CD4-positive, alpha-beta T cell treated with Interleukin-12 subunit alpha and Interleukin-12 subunit beta, for 1 hour (primary cell): ENCODE measurements at places on chromosomes 3 and 15.

GRCh38 chr15:58740436-58740835 is 9.1 kb downstream of the ADAM10 start:
- no peak for DNase-seq

- DNase-seq, result no peak
Observed at GRCh38 chr3:165403666-165404065, 207.5 kb upstream of the SLITRK3 start.

DNA sequence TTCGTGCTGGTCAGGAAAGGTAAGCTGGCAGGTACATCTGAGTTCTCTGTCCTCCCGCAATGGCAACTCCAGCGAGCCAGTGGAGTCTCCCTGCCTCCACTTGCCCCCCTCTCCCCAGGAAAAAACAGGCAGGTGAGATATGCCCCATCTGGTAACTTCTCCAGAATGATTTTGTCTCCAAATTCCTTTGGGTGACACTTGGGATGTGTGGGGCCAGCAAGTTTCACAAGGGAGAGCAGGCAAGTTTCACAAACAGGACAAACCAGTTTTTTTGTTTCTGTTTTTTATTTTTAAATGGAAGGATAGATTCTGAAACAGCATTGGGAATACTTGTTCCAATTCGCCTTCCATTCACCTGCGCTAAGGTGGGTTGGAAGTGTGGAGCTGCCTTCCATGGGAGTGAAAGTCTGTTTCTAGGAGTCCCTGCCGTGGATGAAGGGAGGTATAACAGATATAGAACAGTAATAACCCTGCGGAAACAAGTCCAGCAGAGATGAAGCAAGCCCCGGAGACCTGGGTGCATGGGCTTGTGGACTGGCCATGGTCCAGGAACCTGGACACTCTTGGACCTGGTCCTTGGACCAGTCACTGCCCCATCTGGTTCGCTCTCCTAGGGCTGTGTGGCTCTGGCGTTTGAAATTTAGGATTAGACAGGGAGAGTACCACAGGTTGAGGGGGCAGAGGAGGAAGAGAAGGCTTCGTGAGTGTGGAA is 22.9 kb upstream of the KIF23 start:
- DNase-seq, result no peak

DNA sequence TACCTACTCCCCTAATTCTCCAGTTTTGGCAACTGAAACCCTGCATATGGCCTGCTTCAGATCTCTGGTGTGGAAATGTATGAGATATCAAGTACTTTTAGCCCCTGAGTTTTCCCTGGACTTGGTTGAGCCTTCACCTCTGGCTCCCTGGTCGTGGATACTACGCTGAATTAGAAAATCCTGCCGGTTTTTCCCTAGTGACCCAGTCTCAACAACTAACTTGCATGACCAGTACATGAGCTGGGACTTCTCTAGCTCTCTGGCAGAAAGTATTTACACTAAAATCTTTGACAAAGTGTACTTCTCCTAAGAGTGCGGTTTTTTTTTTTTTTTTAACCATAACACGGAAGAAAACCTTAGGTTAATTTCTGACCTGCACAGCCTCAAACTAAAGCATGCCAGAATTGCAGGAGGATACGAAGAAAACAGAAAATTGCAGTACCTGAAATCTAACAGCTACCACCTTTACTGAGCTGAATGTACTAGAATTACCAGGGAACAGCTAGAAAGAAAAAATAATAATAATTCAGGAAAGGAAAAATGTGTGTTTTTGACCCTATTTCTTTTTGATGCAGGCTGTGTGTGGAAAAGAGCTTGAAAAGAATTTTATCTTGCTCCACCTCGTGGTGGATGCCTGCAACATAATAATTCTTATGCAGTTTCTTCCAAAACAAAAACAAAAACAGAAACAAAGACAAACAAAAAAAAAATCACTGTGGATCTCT is 165.6 kb downstream of the GMNC start:
- DNase-seq, result no peak

DNA sequence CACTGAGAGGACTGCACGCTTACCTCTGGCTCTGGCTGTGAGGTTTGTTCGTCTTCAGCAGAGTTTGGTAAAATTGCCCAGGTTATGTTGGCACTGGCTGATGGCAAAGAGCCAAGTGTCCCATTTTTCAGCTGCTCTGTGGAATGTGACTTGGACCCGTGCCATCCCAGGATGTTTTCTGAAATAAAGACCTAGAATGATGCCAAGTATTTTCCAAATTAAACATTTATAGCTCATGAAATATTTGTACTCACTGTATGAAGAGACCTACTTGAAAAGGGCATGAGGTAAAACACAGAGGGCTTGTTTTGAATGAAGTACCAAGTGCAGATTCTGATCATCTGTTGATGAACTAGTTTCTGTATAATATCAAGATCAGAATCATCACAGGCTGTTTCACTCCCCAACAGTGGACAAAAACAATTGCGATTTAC is 200.5 kb downstream of the STT3B start:
- no peak for DNase-seq

DNA sequence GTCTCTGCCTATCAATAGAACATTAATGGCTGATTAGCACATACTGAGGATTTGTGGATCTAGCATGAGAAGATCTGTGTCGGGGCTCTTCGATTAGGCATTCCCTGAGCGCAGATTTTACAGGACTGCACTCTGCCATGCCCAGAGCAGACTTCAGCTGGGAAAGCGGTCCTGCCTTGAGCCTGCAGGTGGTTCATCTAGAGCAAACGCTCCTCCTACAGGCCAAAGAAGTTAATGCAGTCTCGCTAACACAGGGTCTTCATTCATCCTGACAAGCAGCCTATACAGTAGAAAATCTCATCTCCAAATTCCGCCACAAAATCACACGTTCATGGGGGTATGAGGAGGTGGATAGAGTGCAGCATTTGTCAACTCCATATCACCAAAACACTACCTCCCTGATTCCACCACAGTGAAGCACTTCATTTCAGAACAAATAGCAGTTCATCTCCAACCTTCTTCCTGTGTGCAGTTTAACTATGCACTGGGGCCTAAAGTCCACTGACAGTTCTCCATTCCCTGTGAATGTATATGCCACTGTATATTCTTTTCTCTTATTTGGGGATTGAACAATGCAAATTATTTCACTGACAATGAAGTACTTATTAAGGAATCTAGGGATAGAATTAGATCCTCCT is 405.8 kb downstream of the IGSF11 start:
- DNase-seq, result peak; percentile 2

GRCh38 chr3:4643904-4644547 is 150.9 kb downstream of the ITPR1 start:
- no peak for DNase-seq

- DNase-seq, result no peak
Observed at GRCh38 chr3:54312156-54312899, 190.0 kb downstream of the CACNA2D3 start.

GRCh38 chr3:124315215-124316033 is 323.5 kb upstream of the ROPN1 start:
- DNase-seq, result no peak

- DNase-seq, result no peak
Observed at GRCh38 chr3:107133891-107134290, 243.3 kb upstream of the CCDC54 start.

GRCh38 chr3:69232482-69232881 is 110.1 kb upstream of the LMOD3 start:
- no peak for DNase-seq

DNA sequence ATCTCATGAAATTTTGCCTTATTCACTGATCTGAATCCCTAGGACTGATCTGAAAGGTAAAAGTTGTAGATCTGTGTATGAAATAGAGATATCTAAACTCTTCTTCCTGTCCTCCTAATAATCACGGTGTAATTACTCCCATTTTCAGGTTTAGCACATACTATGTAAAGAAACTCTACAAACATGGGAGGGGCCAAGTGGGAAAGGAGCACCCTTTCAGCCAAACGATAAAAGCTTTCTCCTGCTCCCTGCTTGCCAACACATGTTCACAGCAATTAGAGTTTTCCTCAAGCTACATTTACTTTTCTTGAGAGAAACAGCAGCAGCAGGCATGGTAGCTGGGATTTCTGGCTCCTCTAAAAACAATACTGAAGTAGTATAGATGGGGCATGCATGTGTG is 71.6 kb downstream of the CHAC1 start:
- no peak for DNase-seq

DNA sequence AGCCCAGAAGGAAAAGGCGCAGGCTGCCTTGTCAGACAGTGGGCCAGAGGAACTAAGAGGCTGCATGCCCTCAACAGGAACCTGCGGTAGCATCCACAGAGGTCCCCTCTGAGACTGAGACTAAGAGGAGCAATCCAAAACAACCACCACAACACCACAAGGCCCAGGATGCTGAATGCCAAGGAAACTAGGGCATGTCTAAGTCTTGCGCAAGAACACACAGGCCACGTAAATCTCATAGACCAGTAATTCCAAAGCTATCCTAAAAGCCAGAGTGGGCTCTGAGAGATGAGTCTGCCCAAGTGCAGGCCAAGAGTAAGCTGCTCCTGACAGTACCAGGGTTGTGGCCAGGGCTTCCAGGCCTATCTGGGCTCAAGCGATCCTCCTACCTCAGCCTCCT is 12.9 kb downstream of the MON1A start:
- DNase-seq, result no peak

- DNase-seq, result no peak
Observed at GRCh38 chr3:9308298-9308990, 54.4 kb upstream of the THUMPD3 start.

DNA sequence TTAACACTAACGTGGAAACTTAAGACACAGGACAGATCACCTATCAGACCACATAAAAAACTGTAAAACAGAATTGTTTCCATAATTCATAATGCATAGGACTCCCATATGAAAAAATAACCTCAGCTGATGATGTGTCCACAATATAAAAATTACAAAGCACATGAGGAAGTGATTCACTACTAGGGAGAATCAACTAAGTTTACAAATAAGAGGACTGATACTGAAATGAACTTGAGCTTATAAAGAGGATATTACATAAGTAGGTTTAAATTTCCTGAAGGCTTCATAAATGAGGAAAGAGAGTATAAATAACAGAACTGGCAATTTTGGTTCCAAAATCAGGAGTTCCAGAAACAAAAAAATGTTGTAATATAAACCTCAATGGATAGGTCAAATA is 111.9 kb downstream of the SAMMSON start:
- DNase-seq, result no peak

DNA sequence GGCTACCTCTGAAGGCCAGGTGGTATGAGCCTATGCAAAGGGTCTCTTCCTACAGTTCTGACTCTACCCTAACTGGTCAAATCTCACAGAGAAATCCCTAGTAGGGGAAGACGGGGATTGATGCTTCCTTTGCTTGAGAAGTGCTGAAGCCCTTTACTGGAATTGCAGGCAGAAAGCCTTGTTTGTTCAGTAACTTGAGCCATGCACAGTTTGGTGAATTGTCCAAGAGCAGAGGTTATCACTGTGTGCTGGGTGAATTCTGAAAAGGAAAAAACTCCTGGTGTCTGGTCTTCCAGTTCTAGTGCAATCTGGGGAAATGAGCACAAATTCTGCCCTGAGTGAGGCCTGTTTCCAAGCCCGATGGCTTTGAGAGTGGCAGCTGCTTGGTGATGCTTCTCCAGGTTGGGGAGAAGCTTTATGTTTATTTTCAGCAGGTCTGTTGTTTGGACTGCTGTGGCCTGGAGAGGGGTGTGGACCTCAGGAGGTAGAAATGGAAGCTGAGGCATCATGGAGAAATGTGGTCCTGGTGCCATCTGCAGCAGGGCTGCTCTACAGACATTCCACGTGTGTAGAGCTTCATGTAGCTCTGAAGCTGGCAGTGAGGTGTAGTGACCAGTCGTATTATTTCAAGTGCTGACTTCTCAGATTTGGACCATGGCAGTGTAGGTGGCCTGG is 60.9 kb downstream of the ARNT2 start:
- no peak for DNase-seq

DNA sequence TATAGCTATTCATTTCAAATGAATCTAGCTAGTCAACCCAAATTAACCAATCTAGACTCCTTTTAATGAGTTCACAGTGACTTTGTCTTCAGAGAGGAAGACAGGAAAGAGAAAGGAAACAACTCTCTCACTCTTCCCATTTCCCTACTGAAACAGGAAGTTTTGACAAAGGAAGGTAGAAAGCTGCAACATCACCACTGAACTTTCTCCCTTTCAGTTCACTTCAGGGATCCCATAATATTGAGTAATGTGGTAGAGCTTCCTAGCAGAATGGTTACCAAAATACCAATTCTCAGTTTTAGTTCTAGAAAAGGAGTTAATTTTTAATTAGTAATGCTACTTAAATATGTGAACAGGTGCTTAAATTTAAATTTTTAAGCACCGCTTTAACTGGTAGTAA is 7.5 kb downstream of the VPS13C start:
- no peak for DNase-seq

GRCh38 chr3:144864646-144865045 is 893.0 kb downstream of the DIPK2A start:
- no peak for DNase-seq
